Stimulated activated CD4-positive, alpha-beta T cell treated with anti-CD3 and anti-CD28 coated beads, TNF-alpha, amount 100 ng/mL, for 24 hours (primary cell): ENCODE measurements at places on chromosomes 3 and 15.

- no peak for DNase-seq
Measured at GRCh38 chr3:160398820-160399124, 253 bp downstream of the IFT80 start.

GRCh38 chr15:78370013-78370412, 29.9 kb downstream of the CRABP1 start:
- no peak for DNase-seq

- no peak for DNase-seq
Measured at GRCh38 chr3:128468285-128468790, 1.6 kb upstream of the DNAJB8 start.

GRCh38 chr15:43243020-43243645, 22.3 kb upstream of the EPB42 start:
- no peak for DNase-seq

- DNase-seq = no peak
Measured at GRCh38 chr3:137000039-137000438, 42.3 kb downstream of the IL20RB start.

GRCh38 chr15:87602371-87602770, 654.2 kb downstream of the NTRK3 start:
- DNase-seq = no peak

GRCh38 chr3:118968111-118968510, 66.5 kb downstream of the IGSF11 start:
- no peak for DNase-seq

DNA sequence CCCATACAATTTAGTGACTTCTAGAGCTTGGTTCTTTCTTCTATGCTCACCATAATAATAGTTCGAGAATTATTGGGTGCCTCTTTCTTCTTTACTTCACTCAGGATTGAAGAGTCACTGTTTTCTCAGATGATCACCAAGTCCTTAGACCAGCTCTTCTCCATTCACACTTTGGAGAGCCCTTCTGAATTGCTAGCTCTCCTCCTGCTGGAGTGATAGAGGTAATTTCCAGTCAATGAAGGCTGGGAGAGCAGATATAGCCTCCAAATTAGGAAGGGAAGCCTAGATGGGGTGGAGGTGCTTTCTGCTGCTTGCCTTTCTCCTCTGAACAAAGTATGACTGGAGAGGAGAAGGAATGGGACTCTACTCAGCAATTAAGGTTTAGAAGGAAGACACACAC, 10.7 kb upstream of the BBX start:
- no peak for DNase-seq

DNA sequence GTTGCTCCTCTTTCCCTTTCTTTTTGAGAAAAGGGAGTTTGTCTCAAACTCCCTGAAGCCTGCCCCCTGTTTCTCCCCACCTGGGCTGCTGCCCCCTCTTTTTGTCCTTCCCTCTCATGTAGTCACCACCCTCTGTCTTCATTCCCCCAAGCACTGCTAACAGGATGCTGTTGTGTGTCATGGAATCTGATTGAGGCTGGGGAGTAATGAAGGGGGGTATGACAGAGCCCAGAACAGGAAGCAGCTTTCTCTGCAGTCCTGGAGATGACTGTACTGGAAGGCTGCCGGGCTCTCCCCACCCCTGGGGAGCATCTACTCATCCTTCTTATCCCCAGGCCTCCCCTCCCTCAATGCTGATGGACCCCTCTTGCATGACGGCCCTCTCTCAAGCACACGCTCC, 181.6 kb downstream of the ABHD5 start:
- DNase-seq = no peak

DNA sequence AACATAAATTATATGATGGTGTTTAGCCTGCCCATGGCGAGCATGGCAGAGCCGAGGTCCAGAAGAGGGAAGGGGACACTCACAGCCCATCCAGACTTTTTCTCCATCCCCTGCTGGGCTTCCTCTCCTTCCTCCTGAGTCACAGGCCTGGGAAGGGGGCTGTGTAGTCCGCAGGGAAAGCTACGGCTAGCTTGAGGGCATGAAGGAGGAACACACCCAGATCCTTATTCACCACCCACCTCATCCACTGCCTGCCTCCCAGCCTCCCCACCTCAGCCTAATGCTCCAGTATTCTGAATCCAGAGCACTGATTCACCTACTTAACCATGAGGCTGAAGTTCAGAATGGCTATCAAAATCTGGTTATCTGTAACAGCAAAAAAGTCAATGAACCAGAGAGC, 97.8 kb downstream of the OXNAD1 start:
- no peak for DNase-seq

DNA sequence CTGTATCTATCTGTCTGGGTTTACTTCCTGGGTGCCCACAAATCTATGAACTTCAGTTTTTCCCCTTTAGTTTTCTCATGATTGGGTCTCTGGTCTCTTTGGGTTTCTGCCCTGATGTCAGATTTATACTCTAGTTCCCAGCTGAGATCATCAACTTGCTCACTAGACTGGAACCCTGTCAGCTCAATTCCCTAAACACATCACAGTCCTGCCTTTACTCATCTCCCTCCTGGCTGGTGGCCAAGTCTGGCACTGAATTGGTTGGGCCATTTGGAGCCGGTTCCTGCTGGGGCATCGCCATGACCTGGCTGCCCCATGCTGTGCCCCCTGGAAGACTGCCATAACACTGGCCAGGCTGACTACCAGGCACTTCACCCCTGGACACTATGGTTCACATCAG, 345.3 kb downstream of the CHST2 start:
- no peak for DNase-seq

DNA sequence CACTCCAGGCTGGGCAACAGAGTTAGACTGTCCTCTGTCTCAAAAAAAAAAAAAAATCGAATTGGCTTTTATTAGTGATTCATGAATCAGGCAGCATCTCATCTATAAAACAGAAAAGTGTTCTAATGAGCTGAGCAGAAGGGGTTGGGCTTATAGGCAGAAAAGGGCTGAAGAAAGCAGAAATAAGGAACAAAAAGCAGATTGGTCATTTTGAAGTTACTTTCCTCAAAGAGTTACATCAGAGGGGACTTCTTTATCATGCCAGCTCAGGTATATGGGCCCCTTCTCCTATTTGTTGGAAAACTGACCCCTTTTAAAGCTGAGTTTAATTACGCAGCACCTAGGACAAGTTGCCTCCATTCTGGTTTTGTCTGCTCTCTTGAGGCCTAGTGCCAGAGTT, 722 bp upstream of the POGLUT1 start:
- DNase-seq = no peak

- DNase-seq = no peak
Measured at GRCh38 chr15:61138156-61138555, 90.9 kb downstream of the RORA start.

GRCh38 chr15:47246317-47246716, 471.0 kb upstream of the SEMA6D start:
- no peak for DNase-seq

DNA sequence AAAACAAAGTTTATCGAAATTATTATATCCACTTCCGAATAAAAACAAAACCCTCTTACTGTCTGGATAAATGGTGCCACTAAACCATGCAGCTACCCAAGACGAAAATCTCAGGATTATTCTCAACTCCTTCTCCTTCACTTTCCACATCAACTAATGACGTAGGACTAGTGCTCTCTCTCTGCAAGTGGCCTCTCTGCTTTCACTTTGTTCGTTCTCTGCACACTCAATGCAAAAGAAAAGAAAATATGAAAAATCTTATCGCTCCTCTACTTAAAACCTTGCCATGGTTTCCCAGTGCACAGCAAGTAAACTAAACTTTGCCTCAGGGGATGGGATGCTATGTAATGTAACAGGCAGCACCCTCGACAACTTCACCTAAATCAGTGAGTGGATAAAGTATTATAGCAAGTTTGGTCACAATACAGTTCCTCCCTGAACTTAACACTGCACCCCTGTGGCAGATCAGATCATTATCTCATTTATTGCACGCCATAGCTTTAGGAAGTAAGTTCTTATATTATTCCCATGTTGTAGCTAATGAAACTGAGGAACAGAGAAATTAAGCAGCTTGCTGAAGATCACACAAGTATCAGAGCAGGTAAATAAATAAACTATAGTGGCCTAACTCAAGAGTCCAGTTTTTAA, 262.7 kb upstream of the GADL1 start:
- DNase-seq = no peak

DNA sequence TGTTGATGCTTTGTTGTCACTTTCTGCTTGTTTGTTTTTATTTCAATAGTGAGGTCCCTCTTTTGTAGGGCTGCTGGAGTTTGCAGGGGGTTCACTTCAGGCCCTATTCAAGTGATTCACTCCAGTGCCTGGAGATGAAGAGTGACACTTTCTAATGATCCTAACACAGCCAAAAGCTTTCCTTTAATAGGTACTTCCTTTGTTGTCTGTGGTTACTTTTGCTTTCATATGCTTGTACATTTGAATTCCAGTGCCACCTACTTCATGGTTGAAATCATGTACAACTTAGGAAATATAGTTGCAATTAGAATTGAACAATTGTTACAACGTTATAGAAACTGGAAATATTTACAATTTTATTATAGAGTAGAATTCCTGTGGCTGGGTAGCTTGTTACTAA, 466.8 kb upstream of the EPHA3 start:
- DNase-seq = no peak

DNA sequence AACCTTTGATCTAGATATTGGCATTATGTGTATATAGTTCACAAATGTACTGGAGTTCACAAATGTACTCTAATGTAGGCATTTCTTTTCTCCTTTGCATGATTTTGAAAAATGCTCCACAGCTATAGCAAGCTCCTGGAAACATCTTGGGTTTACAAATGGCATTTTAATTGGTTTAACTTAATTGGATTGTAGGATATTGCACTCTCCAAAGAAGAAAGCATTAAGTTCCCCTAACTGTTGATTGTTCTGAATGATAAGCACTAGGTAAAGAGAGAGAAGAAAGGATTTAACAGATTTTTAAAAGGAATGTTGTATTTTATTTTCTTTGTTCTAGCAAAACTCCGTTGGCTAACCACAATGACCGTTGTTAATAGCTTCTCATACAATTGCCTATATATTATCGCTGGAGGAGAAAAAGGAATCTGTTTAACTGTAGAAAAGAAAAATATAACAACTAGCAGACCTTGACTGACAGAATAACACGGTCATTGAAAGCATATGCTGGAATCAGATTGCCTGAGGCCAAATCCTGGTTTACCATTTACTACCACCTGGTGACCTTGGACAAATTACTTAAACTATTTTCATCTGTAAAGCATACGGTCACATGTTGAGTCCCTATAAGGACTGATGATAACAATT, 170.8 kb downstream of the PEX5L start:
- DNase-seq = no peak

- no peak for DNase-seq
Measured at GRCh38 chr3:105853801-105854432, 14.9 kb downstream of the CBLB start.

- DNase-seq = no peak
Measured at GRCh38 chr3:119292666-119293065, 1.5 kb upstream of the ARHGAP31 start.

GRCh38 chr3:128655531-128655930, 4.9 kb upstream of the RPN1 start:
- no peak for DNase-seq

DNA sequence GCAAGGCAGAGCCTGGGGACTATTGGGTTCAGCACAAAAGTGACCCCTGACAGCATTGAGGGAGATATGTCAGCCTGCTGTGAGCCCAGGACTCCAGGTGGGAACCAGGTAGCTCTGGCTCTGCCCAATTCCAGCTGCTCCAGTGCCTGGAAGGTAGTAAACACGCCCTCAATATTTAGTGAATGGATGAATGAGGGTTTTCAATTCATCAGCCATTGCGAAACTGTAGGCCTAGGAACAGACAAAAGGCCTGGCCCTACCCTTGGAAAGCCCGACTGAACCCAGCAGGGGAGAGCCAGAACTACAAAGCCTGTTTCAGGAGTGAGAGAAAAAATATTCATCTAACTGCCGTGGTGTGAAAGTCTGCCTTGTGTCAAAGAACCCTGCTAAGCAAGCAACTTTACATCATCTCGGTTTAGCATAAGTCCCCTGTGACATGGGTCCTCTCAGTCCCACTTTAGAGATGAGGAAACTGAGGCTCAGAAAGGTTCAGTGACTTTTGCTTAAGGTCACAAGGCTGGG, 8.1 kb upstream of the CSK start:
- no peak for DNase-seq

GRCh38 chr15:62112081-62112480, 45.3 kb downstream of the C2CD4A start:
- DNase-seq = no peak

DNA sequence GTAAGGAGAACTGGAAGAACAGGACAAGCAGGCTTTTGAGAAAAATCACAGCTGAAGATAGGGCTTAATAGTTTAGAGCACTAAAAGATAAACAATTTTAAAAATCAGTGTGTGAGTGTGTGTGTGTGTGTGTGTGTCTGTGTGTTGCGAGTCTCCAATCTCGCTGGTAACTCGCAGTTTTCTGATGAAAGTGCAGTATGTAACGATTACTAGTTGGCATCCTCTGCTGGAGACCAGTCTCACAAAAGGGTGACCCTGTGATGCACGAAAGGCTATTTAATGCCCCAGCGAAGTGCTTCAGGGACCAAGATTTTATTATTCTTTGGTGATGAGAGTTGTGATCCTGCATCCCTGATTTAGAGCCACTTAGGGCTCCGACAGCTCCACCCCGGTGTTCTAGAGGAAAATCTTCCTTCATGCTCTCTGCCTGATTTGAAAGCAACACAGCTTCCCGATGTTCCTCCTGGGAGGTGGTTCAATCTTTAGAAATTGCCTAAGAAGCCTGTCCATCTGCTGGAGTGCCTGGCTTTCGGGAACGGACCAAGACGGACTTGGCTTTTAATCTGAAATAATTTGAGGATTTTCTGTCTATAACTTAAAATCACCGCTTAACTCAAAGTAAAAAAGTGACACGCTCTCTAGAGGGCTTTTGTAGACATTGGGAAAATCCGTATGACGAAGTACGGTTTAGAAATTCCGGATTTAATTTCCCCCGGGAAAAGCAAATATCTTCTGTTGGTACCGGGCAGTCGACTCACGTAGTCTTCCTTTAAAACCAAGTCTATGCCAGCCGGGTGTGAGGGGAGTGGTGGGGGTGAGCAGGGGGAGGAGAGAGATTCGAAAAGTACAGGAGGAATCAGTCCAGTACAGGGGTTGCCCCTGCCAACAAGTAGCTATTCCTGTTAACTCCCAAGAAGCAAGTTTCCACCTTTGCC, 1.1 kb upstream of the ALCAM start:
- DNase-seq = no peak

- DNase-seq = no peak
Measured at GRCh38 chr3:171055336-171056178, 29.0 kb upstream of the SLC2A2 start.
